ENCODE measurements at places on chromosomes 4 and X.

GRCh38 chrX:78658845-78659744, at the start of gene RTL3:
Gene RTL3, minus strand, starts transcription at chrX:78659328. Its CDS starts 908 bp downstream, at chrX:78658420.
- no peak for DNase-seq

- DNase-seq, result no peak
Measured at GRCh38 chrX:65677954-65678469, 10.6 kb downstream of the MSN start.

DNA sequence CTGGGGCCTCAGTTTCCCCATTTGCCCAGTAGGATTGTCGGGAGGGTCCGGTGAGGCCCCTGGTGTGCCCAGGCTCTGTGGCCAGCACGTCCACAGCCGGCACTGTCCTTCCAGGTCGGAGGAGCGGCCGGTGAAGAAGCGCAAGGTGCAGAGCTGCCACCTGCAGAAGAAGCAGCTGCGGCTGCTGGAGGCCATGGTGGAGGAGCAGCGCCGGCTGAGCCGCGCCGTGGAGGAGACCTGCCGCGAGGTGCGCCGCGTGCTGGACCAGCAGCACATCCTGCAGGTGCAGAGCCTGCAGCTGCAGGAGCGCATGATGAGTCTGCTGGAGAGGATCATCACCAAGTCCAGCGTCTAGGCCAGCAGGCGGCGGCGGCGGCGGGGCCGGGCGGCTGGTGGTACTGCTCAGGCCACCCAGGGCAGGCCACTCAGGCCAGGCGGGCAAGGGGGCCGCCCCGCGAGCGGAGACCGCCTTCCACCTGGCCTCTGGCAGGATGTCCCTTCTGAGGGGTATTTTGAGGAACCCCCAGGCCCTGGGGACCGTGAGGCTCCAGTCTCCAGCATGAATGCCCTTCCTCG, 6.7 kb downstream of the MSANTD1 start:
- no peak for DNase-seq

GRCh38 chrX:9414416-9414815, 50.4 kb upstream of the TBL1X start:
- DNase-seq, result no peak

GRCh38 chr4:88002786-88003185, 4.6 kb upstream of the PKD2 start:
- DNase-seq, result no peak

DNA sequence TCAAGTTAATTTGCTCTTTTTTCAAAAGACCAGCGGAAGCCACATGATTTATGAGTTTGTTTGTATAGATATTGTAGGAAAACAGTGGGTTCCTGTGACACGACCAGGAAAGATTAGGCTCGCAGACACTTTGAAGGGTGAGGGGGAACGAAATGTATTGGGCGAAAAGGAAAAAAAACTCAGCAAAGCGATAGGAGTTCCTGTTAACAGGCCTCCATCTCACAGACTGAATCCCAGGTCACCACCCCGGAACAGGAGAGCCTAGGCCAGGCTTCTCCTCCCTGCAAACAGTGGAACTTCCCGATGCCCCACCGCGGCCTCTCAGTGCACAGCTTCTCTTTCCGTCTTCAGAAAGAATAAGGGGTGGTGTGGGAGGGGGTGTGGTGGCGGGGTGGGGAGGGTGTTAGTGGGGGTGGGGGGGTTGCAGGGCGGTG, 181.8 kb upstream of the GPRIN3 start:
- no peak for DNase-seq

- no peak for DNase-seq
Measured at GRCh38 chr4:27132497-27132896, 271.9 kb downstream of the STIM2 start.
